ENCODE measurements at places on chromosomes 2 and 18.

GRCh38 chr2:213281156-213281555 lies 3.1 kb upstream of the SPAG16 start:
- DNase-seq = no peak
- H3K4me1 ChIP-seq = peaks cover 15% of the 10 kb centered on the region
- no peak overlapping the region for H3K27ac ChIP-seq
- H3K4me3 ChIP-seq = no peak overlapping the region

DNA sequence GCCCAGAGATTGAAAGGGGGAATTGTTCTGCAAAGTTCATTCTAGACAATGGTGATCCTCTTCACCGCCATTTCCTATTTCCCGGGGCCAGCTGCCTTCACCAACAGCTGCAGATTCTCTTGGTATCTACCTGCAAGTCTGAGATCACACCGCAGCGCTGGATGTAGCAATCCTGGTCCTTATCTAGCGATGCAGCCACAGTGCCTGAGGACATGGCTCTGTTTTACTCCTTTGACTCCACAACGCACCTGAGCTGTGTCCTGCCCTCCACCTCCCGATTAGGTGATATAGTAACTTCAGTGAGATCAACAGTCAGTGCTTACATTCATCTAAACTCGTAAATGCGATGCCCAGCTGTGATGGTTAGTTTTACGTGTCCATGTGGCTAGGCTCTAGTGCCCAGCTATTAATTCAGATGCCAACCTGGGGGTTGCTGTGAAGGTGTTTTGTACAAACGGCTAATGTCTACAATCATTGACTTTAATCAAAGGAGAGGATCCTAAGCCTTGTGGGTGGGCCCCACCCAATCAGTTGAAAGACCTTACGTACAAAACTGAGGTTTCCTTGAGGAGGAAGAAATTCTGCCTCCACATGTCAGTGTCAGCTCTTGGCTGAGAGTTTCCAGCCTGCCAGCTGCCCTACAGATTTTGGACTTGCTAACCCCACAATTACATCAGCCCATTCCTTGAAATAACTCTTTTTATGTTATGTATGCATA lies 189.8 kb downstream of the SH3BP4 start:
- H3K27ac ChIP-seq = no peak overlapping the region
- no peak for DNase-seq
- no peaks in the 10 kb centered on the region for H3K36me3 ChIP-seq
- H3K4me1 ChIP-seq = no peaks in the 10 kb centered on the region

DNA sequence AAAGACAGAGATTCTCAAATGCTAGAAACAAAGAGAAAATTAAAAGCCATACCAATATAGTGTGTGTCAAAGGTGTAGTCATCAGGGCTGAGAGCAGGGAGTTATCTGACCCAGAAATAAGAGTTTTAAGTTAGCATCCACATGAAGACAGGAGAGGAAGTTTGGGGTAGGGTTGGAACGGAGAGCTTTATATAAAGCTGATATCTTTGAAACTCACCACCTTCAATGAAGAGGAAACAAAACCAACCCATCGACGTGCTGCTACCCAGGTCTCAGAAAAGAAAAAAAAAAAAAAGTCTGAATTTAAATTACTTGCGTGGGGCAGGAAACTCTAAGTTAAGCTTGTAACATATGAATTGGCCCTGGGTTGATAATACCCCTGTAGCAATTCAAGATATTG lies 42.4 kb downstream of the ARL4C start:
- no peak overlapping the region for H3K4me3 ChIP-seq
- DNase-seq = no peak
- no peak overlapping the region for H3K27ac ChIP-seq
- no peaks in the 10 kb centered on the region for H3K4me1 ChIP-seq
- H3K27me3 ChIP-seq = no peaks in the 10 kb centered on the region

DNA sequence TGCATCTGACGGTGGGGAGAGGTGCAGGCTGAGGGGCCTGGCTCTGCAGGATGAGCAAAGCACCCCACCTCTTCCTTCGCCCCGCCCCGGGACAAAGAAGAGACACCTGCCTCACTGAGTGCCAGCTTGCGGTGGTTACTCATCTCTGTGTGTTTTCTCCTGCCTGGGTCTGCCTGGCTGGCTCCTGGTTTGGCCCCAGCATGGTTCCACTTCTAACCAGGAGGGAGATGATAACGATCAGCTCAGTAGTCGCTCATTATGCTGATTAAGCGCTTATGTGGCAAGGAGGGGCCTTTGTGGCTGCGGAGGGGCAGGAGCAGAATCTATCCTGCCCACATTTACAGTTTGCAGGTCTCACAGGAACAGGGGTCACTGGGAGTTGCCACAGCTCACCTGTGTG lies 68.7 kb upstream of the EDAR start:
- H3K4me1 ChIP-seq = no peaks in the 10 kb centered on the region
- no peak overlapping the region for H3K4me3 ChIP-seq
- H3K36me3 ChIP-seq = no peaks in the 10 kb centered on the region
- no peak for DNase-seq
- peaks cover 7% of the 10 kb centered on the region for H3K27me3 ChIP-seq
- no peak overlapping the region for H3K27ac ChIP-seq

DNA sequence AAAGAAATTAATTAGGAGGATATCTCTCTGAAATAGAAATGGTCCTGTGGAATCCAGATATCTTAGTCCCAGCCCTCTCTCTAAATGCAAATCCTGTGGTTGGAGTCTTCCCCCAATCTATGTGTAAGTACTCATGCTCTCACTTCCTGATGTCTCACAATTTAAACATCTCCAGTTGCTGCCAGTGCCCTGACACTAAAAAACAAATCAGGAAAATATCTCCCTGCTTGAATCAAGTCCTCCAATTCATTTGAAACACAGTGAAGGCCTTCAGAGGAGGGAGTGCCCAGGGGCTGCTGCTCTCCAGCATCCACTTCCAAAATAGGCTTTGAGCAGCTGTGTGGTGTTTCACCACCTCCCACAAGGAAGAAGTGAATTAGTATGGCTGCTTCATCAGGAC lies 413.8 kb downstream of the RAD51AP2 start:
- no peaks in the 10 kb centered on the region for H3K36me3 ChIP-seq
- no peak overlapping the region for H3K4me3 ChIP-seq
- no peaks in the 10 kb centered on the region for H3K27me3 ChIP-seq
- H3K4me1 ChIP-seq = no peaks in the 10 kb centered on the region
- no peak for DNase-seq
- no peak overlapping the region for H3K27ac ChIP-seq

DNA sequence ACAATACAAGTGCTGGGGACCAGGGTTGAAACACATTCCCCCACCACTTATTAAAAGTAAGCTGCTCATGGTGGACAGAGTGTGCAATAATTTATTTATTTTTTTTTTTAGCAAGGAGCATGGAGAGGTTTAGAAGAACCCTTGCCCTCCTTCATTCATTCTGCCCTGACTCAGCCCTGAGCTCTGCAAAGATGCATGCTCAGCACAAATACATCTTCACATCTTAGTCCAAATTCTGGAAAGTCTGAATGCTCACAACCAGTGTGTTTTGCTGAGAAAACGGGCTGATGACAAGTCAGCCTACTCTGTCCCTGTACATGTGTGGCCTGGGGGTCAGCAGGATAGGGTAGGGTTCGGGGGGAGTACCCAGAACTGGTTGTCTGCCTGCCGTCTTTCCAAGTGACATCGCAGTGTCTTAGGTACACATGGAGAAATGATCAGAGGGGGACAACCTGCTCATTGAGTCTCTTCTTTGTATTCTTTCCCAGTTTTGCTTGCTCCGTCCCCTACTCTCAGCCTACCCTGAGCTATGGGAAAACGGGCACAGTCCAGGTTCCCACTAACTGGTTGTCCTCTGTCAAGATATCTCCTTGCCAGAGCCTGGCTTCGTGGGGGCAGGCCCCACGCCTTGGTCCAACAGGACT lies 76.4 kb downstream of the ADD2 start:
- no peak for DNase-seq
- H3K4me3 ChIP-seq = no peak overlapping the region
- no peaks in the 10 kb centered on the region for H3K27me3 ChIP-seq
- no peaks in the 10 kb centered on the region for H3K36me3 ChIP-seq
- no peak overlapping the region for H3K27ac ChIP-seq
- no peaks in the 10 kb centered on the region for H3K4me1 ChIP-seq

GRCh38 chr2:150091846-150092245 lies 395.6 kb downstream of the RND3 start:
- H3K4me3 ChIP-seq = no peak overlapping the region
- no peak overlapping the region for H3K27ac ChIP-seq
- peaks cover 13% of the 10 kb centered on the region for H3K4me1 ChIP-seq
- no peaks in the 10 kb centered on the region for H3K36me3 ChIP-seq

DNA sequence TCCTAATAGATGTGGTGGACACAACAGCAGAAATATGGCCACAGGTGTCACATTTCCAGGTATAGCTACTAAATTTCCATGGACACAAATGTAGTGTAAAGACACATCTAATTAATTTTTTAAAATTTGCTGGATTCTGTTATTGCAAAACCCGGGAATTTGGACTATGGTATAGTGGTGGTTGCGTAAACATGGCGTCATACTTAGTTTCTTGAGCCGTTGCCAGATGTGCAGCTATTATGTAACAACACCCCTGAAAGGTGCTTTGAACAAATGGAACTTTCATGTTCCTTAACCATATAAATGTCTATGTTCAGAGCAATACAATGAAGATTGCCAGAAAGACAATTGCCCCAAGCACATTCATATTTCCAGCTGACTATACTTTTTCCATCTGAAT lies 85.9 kb downstream of the HRH4 start:
- no peaks in the 10 kb centered on the region for H3K27me3 ChIP-seq
- no peaks in the 10 kb centered on the region for H3K36me3 ChIP-seq
- DNase-seq = no peak
- H3K4me1 ChIP-seq = no peaks in the 10 kb centered on the region

DNA sequence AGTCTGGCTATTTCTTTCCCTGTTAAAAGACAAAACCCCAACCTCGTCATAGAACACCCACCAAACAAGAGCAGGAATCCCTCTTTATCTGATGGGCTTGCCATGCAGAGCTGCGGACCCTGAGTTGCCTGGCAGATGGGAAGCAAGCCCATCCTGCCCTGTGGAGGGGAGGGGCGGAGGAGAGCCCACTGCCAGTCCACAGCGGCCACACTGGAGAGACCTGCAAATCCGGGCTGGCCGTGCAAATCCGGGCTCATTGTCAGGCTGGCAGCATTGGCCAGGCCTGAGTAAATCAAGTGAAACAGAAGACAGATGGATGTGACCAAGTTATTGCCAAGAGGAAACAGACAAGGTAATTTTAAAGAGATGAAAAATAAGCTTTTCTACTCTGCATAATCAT lies 22.0 kb downstream of the MYL12B start:
- H3K36me3 ChIP-seq = no peaks in the 10 kb centered on the region
- peaks cover 10% of the 10 kb centered on the region for H3K4me1 ChIP-seq
- no peak overlapping the region for H3K4me3 ChIP-seq
- no peak for DNase-seq
- no peak overlapping the region for H3K27ac ChIP-seq
- no peaks in the 10 kb centered on the region for H3K27me3 ChIP-seq

DNA sequence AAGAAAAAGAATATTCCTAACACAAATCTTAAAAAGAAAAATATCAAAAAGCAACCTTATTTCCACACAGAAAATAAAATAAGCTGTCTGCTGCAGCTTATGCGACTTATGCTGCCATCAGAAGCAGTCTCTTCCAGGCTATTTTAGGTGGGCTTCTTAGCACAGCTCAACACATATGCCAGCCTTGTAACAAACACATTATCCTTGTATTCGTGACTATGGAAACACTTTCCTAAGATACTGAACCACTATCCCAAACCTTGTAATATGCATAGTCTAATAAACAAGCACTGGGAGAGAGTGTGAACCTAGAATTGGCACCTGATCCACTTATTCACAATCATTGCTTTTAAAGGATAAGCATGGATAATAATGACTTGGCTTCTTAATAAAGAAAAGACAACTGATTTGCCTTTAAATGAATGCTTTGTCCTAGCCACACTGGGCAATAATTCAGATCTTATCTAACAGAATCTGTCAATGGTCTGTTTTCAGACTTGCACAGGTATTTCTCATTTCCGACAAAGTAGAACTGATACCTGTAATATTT lies 40.0 kb upstream of the RNU4ATAC start:
- H3K27me3 ChIP-seq = no peaks in the 10 kb centered on the region
- H3K4me3 ChIP-seq = no peak overlapping the region
- peaks cover 79% of the 10 kb centered on the region for H3K4me1 ChIP-seq
- no peak overlapping the region for H3K27ac ChIP-seq

DNA sequence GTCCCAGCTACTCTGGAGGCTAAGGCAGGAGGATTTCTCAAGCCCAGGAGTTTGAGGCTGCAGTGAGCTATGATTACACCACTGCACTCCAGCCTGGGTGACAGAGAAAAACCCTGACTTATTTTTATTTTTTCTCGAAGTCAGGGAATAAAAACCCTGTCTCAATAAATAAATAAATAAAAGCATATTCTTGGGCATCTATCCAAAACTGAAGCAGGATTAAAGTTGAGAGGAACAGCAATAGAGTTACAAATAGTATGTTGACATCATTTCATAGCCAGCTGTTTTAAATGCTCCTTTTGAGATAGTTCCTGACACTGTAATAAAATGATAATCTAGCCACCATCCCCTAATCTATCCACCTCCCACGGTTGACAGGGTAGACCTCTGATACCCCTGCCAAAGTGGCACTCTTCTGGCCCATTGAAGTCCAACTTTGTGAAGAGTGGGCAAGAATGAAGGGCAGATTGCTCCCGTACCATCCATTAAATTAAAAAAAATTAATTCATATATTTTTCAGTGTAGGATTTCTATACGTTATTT lies 42.3 kb upstream of the LPIN2 start:
- no peaks in the 10 kb centered on the region for H3K36me3 ChIP-seq
- no peak overlapping the region for H3K27ac ChIP-seq
- no peaks in the 10 kb centered on the region for H3K27me3 ChIP-seq

DNA sequence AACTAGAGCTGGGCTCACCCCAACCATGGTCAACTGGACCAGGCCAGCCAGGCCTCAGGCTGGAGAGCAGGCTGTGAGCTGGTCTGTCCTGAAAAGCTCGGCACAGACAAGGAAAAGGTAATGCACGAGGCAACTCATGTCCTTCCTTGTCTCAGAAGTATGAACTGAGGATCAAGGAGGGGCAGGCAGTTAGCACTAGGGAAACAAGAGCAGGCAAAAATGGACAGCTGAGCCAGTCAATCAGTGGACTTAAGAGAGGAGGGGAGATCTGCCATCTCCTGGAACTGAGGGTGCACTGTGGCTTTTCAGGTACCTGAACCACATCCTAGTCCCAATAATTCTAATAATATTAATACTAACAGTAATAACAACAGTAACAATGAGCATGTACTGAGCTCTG lies 20.6 kb upstream of the WIPF1 start:
- DNase-seq = no peak
- no peak overlapping the region for H3K4me3 ChIP-seq
- H3K36me3 ChIP-seq = no peaks in the 10 kb centered on the region
- H3K27me3 ChIP-seq = no peaks in the 10 kb centered on the region
- peaks cover 14% of the 10 kb centered on the region for H3K4me1 ChIP-seq
- H3K27ac ChIP-seq = peak overlapping the region; percentile 67

GRCh38 chr2:56648802-56649201 lies 465.0 kb downstream of the CCDC85A start:
- no peaks in the 10 kb centered on the region for H3K36me3 ChIP-seq
- no peak overlapping the region for H3K4me3 ChIP-seq
- no peaks in the 10 kb centered on the region for H3K27me3 ChIP-seq
- no peak for DNase-seq
